ENCODE measurements at places on chromosomes 11 and 22.

GRCh38 chr11:132278801-132279574, 908.6 kb downstream of the NTM start:
- peak; percentile 29 for DNase-seq

DNA sequence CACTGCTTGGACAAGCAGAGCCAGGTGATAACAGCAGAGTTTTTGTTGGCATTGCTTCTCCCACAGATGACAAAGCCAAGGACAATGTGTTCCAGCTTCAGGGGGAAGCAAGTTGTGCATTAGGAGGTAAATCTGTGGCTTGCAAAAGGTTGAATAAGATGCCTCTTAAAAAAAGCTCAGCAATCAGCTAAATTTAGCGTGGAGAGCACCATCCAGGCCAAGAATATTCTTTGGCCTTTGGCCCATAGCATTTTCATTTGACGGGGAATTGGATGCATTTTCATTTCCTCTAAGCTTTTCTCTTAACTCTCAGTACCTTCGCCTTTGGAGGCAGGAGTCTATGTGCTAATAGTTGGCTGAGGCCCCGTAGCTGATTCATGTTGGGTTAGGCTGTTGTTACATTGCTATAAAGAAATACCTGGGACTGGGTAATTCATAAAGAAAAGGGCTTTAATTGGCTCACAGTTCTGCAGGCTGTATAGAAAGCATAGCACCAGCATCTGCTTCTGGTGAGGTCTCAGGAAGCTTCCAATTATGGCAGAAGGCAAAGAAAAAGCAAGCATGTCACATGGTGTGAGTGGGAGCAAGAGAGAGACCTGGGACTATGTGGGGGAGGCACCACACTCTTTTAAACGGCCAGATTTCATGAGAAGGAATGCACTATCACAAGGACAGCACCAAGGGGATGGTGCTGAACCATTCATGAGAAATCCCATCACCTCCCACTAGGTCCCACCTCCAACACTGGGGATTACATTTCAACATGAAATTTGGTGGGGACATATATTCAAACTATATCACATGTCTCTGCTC, 350.1 kb upstream of the C11orf87 start:
- DNase-seq: no peak

DNA sequence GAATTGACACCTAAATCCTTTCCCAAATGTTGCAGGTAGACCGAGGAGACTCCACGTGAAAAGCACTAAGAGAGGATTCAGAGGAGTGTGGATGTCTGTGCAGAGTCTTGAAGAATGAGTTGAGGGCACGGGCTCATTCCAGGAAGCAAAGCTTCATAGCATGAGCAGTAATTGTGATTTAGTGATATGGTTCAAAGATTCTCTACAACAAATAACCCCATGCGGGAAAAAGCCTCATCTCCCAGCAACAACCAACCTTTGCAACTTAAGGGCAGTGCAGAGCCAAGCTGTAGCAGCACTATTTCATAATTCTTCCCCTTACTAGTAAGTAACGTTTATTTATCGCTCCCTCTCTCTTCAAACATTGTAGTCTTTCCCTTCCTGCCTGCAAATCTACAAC, 87.5 kb upstream of the CLMP start:
- DNase-seq: no peak

GRCh38 chr11:79397252-79397651, 43.6 kb downstream of the TENM4 start:
- no peak for DNase-seq

DNA sequence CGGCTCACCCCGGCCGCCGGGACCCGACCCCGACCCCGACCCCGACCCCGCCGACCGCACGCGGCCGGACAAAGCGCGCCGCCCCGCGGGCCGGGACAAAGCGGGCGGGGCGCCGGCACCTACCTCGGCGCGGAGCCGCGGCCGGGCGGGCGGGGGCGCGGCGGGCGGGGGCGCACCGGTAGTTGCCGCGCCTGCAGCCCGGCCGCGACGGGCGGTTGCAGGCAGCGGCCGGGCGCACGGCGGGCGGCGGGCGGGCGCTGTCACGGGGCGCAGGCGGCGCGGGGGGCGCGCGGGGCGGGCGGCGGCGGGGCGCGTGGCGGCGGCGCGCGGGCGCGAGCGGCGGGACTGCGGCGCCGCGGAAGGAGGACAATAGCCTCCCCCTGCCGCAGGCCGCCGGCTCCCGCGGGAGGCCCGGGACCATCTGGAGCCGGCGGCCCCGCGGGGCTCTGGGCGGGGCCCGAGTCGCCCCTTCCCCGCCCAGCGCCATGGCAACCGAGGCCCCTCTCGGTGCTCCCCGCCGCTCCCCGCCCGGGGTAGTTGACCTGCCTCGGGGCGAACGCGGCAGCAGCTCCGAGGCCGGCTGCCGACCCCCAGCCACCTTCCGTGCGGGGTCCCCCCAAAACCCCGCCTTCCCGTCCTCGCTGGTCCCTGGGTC, 851 bp downstream of the SPTBN2 start:
- DNase-seq: peak; percentile 48

GRCh38 chr11:64019106-64020037, 16.4 kb upstream of the FLRT1 start:
- no peak for DNase-seq

DNA sequence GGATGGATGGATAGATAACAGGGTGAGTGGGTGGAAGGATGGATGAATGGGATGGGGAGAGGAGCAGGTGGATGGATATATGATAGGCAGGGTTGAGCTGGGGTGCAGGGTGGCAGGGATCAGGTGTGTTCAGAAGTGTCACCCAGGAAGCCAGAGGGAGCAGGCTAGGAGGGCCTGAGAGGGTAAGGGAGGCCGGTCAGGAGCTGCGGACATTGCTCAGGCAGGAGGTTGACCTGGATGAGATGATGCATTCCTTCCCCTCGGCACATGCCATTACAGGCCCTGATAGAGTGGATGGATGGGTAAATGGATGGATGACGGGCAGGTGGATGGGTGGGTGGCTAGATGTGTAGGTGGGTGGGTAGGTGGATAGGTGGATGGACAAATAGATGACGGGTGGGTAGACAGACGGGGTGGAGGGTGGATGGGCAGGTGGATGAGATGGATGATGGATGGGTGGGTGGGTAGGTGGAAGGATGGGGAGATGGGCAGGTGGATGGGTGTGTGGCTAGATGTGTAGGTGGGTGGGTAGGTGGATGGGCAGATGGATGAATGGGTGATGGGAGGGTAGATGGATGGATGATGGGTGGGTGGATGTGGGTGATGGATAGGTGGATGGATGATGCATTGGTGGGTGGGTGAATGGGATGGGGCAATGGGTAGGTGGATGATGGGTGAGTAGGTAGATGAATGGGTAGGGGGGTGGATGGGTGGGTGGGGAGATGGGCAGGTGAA, 8.0 kb downstream of the DHCR7 start:
- DNase-seq: no peak

GRCh38 chr11:2759228-2760195, 59.7 kb upstream of the KCNQ1OT1 start:
- no peak for DNase-seq

- DNase-seq: no peak
Measured at GRCh38 chr11:132490978-132491377, 1041.3 kb downstream of the OPCML start.

DNA sequence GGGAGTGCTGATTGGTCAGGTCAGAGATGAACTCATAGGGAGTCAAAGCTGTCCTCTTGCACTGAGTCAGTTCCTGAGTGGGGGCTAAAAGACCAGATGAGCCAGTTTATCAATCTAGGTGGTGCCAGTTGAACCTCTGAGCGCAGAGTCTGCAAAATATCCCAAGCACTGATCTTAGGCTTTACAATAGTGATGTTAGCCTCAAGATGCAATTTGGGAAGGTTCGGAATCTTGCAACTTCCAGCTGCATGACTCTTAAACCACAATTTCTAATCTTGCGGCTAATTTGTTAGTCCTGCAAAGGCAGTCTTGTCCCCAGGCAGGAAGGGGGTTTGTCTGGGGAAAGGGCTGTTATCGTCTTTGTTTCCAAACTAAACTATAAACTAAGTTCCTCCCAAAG, 92.3 kb upstream of the PARVA start:
- DNase-seq: no peak

- DNase-seq: no peak
Measured at GRCh38 chr11:1027483-1028290, 8.8 kb downstream of the MUC6 start.

- no peak for DNase-seq
Measured at GRCh38 chr22:41713004-41713403, 13.7 kb downstream of the MEI1 start.

GRCh38 chr22:43313244-43313889, 29.8 kb downstream of the SCUBE1 start:
- no peak for DNase-seq

- DNase-seq: no peak
Measured at GRCh38 chr11:44083906-44084305, 11.6 kb upstream of the EXT2 start.

GRCh38 chr11:92314499-92314898, 89.9 kb downstream of the FAT3 start:
- no peak for DNase-seq

DNA sequence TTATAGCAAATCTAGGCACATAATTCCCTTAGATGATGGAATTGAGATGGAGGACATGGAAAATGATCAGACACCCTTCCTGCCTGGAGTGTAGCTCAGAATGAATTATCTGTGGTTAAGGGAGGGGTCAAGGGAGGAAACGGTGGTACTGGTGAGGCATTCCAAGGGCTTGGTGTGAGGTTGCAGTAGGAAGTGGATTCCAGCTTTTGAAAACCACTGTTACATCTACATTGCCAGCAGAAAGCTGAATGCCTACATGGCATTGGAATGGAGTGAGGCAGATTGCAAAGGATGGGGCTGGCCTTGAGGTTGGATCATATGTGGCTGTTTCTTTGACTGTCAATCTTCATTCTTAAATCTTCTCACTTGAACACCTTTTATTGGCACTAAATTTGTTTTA, 684.4 kb downstream of the NTM start:
- no peak for DNase-seq

- DNase-seq: no peak
Measured at GRCh38 chr11:134542401-134543165, 130.5 kb upstream of the B3GAT1 start.

Data from NCI-H345 (cell line).